ENCODE measurements at places on chromosomes 5 and 9.

DNA sequence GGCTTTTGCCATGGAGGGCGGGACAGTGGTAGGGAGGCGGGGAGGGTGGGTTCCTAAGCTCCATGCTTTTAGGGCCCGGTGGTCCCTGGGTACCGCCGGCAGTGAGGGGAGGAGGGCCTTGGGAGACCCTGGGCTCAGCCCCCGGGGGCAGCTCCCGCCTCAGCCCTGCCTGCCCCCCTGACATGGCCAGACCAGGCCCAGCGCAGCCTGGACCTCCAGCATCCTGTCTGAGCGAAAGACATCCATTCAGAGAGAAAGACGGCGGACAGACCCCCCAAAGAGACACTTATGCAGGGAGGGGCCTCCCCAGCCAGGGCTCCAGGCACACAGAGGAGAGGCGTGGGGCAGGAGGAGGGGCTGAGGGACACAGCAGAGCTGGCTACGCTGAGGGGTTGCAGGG lies 45.3 kb downstream of the KCNT1 start:
- no peak for DNase-seq

DNA sequence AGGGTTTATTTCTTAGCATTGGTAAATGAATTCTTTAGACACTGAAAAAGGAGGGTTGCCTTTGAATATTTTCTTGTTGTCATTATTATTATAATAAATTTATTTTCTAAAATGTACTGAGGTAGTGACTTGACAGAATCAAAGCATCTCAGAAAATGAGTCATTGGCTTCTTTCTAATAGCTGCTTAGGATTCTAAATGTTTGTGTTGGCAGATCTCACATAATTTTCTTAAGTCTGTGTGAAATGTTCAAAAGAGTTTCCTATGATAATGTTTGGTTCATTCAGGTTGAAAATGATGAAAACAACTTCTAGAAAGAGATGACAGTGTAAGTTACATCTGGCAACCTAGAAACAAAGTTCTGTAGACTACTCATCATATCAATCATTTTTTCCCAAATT lies 69.7 kb downstream of the SH3GL2 start:
- DNase-seq = no peak

DNA sequence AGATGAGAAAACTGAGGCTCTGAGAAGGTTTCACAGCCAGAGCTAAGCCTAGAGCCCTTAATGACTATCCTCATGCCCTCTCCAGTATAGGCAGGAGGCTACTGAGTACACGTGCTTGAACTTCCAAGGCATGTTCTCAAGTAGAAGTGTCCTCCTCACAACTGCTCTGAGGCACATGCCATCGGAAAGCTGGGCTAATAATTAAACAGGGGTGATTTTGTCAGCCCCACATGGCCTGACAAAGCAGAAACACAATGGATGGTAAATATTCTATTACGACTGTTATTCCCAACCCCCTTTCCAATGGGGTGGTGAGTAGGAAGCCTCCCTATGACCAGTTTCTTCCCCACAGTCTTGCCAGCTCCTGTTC lies 34.3 kb downstream of the KCNIP1 start:
- DNase-seq = no peak

- no peak for DNase-seq
Measured at GRCh38 chr5:38018016-38018415, 178.2 kb upstream of the GDNF start.

Data from CD4-positive, alpha-beta T cell treated with Interleukin-10 for 1 hour (primary cell).